Thyroid gland (tissue), 4 donors: ENCODE measurements at places on chromosomes 16 and 17. TPM values are rescaled to one million over a fixed set of nuclear protein-coding genes. Genes with fewer than 3 reads are reported as not detected.

DNA sequence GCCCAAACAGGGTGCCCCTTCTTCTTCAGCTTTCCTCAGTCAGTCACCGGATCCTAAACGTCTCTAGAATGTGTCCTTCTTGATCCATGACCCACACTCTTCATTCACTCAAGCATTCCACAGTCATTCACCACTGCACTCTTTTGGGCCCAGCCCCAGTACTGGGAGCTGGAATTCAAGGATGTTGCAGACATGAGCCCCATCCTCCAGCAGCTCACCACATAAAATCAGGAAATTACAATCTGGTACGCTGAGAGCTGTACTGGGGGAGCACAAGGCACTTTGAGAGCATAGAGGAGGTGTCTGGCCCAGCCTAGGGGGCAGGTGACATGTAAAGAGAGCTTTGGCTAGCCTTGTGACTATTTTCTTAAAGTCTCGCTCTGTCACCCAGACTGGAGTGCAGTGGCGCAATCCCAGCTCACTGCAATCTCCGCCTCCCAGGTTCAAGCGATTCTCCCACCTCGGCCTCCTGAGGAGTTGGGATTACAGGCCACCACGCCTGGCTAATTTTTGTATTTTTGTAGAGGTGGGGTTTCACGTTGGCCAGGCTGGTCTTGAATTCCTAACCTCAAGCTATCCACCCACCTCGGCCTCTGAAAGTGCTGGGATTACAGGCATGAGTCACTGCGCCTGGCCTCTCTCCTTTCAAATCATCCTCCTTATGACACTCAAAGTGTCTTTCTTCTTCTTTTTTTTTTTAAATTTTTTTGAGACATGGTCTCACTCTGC is 18.7 kb downstream of the CES4A start:
- H3K4me1 ChIP-seq, result no peaks in the 10 kb centered on the region
- no peaks in the 10 kb centered on the region for H3K27me3 ChIP-seq
- no peaks in the 10 kb centered on the region for H3K36me3 ChIP-seq
- peak; percentile 56 for DNase-seq

GRCh38 chr17:54982399-54982798 is 13.8 kb downstream of the STXBP4 start:
- H3K4me3 ChIP-seq, result no peak overlapping the region
- DNase-seq, result no peak
- H3K4me1 ChIP-seq, result no peaks in the 10 kb centered on the region
- no peaks in the 10 kb centered on the region for H3K36me3 ChIP-seq
- H3K27ac ChIP-seq, result no peak overlapping the region
- H3K27me3 ChIP-seq, result no peaks in the 10 kb centered on the region

- H3K4me3 ChIP-seq, result no peak overlapping the region
- H3K27me3 ChIP-seq, result no peaks in the 10 kb centered on the region
- H3K36me3 ChIP-seq, result no peaks in the 10 kb centered on the region
These were observed 5.8 kb upstream of the UTS2R start for GRCh38 chr17:82365606-82366295.

DNA sequence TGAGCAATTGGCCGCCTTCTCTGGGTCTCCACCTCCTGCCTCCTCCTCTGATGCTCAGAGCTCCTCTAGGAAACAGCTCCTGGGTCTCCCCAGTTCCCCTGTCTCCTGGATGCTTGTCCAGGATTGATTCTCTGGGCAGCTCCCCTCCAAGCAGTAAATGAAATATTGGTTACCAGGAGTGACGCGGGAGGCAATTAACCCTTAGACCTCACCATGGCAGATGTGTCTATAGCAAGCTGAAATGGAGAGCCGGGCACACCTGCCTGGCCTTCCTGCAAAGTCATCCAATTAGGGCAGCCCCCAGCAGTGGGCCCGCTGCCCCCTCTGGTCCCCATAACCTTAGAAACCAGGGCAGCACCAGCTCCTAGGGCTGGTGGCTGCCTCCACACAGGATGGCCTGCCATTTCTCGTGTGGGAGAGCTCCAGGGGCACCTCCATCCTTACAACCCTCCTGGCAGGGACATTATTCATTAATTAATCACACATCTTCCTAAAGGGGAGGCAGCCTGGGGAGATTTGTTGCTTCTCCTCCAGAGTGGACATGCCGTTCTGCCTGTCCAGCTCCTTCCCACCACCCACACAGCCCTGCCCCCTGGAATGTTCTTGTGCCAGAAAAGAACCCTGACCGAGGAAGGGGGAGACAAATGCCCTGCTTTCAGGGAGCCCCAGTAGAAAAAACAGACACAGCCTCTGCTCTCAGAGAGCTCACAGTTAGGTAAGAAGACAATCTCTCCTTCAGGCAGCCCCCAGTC is 8.3 kb upstream of the KIF18B start:
- H3K36me3 ChIP-seq, result no peaks in the 10 kb centered on the region
- H3K4me1 ChIP-seq, result peaks cover 2% of the 10 kb centered on the region
- H3K27me3 ChIP-seq, result no peaks in the 10 kb centered on the region
- DNase-seq, result no peak
- no peak overlapping the region for H3K27ac ChIP-seq

GRCh38 chr16:17414421-17414820 is 56.3 kb downstream of the XYLT1 start:
- H3K27me3 ChIP-seq, result no peaks in the 10 kb centered on the region
- H3K4me1 ChIP-seq, result peaks cover 8% of the 10 kb centered on the region
- no peak overlapping the region for H3K27ac ChIP-seq
- no peak overlapping the region for H3K4me3 ChIP-seq
- DNase-seq, result no peak

- H3K27ac ChIP-seq, result no peak overlapping the region
- no peak for DNase-seq
- H3K4me3 ChIP-seq, result no peak overlapping the region
- no peaks in the 10 kb centered on the region for H3K27me3 ChIP-seq
- H3K4me1 ChIP-seq, result no peaks in the 10 kb centered on the region
- no peaks in the 10 kb centered on the region for H3K36me3 ChIP-seq
These were observed 132.4 kb downstream of the PRKCB start for GRCh38 chr16:23968176-23968575.

DNA sequence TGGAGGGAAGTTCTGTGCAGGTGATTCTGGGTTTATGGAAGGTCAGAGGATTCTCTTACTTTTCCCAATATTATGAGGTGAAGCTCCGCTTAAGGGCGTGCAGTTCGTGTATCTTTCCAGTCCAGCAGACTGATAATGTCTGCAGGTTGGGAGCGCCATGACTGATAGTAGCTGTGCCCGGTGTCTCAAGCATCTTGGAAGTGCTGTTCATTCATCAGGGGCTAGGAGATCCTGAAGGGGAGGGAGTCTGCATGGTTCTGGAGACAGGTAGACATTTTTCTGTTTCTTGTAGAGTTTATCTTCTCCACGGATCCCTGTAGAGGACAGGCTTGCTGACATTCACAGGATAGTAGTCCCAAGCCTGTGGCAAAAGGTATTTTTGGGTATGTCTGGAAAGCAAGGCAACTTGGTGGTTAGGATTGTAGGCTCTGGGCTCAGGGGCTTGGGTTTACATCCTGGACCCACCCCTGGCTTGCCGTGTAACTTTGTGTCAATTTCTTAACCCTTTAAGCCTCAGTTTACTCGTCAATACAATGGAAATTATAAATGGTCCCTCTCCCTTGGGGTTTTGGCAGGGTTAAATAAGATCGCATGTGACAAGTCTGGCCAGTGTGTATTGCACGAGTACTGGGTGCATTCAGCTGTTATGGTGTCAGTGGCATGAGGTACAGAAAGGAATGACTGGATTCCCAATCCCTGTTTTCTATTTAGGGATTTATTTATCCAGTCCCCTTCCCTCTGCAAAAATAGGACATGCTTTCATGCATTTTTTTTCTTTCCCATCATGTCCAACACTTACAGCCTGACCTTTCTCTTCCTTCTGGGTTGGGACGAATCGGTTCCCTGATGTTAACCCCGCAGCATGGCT is 8.2 kb downstream of the HLF start:
- peaks cover 81% of the 10 kb centered on the region for H3K4me1 ChIP-seq
- H3K4me3 ChIP-seq, result no peak overlapping the region
- DNase-seq, result no peak
- H3K27ac ChIP-seq, result peak overlapping the region; percentile 87

DNA sequence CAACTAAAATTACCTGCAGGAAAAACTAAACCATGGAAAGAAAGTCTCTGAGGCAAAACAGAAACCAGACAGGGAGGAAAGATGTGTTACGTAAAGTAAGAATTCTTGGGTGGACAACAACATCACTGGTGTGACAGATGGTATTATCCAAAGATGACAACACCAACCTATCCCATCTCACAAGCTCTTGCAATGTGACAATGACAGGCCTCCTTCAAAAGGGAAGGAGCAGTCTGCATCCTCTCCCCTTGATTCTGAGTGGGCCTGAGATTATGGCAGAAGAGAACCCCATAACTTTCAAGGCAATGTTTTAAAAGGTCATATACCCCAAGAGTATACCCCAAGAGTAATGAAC is 17.6 kb upstream of the KDM8 start:
- H3K36me3 ChIP-seq, result no peaks in the 10 kb centered on the region
- no peak for DNase-seq
- H3K4me3 ChIP-seq, result no peak overlapping the region
- H3K27me3 ChIP-seq, result no peaks in the 10 kb centered on the region

- H3K27me3 ChIP-seq, result no peaks in the 10 kb centered on the region
- DNase-seq, result no peak
- H3K4me1 ChIP-seq, result no peaks in the 10 kb centered on the region
- no peak overlapping the region for H3K4me3 ChIP-seq
- H3K36me3 ChIP-seq, result no peaks in the 10 kb centered on the region
- H3K27ac ChIP-seq, result no peak overlapping the region
These were observed 27.7 kb upstream of the CRHR1 start for GRCh38 chr17:45756266-45756991.

GRCh38 chr16:79601931-79602627 is 1.5 kb upstream of the MAF start:
- H3K4me3 ChIP-seq, result no peak overlapping the region
- no peaks in the 10 kb centered on the region for H3K27me3 ChIP-seq
- no peaks in the 10 kb centered on the region for H3K36me3 ChIP-seq
- no peaks in the 10 kb centered on the region for H3K4me1 ChIP-seq
- DNase-seq, result peak; percentile 89

DNA sequence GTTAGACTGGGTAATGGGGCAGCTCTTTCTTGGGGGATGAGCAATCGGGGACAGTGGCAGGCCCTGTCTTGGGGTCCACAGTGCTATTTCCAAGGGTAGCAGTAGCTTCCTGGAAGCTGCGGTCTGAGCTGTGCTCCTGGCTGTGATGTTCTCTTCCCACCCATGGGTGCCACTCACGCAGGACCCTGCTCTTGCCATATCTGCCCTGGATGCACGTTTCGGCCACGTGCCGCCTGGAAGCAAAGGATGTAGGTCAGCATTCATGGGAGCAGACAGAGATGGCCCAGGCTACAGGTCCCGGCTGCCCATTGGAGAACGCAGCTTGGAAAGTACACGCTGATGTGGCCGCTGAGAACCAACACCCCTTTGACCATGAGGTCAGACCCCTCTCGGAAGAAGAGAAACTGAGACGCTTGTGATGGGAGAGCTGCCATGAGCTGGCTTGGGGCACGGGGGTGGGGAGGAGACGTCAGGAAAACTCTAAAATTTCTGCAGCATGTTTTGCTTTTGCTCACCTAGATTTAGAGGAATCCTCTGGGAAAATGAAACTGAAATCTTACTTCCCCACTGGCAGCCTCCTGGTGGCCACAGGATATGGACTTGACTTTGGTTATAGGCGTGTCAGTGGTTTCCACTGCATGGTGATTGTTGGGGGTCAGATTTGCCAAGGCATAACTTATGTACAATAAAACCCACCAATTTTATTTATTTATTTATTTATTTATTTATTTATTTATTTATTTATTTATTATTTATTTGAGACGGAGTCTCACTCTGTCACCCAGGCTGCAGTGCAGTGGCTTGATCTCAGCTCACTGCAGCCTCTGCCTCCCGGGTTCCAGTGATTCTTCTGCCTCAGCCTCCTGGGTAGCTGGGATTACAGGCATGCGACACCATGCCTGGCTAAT is 36.2 kb upstream of the IRF8 start:
- H3K4me3 ChIP-seq, result no peak overlapping the region
- H3K36me3 ChIP-seq, result no peaks in the 10 kb centered on the region
- no peaks in the 10 kb centered on the region for H3K27me3 ChIP-seq

- no peaks in the 10 kb centered on the region for H3K4me1 ChIP-seq
- no peaks in the 10 kb centered on the region for H3K27me3 ChIP-seq
- H3K36me3 ChIP-seq, result no peaks in the 10 kb centered on the region
- no peak for DNase-seq
- no peak overlapping the region for H3K27ac ChIP-seq
- no peak overlapping the region for H3K4me3 ChIP-seq
These were observed 1317.7 kb downstream of the CDH11 start for GRCh38 chr16:63804126-63804525.

- H3K4me3 ChIP-seq, result no peak overlapping the region
- no peak for DNase-seq
- no peak overlapping the region for H3K27ac ChIP-seq
- no peaks in the 10 kb centered on the region for H3K27me3 ChIP-seq
These were observed 22.4 kb upstream of the PNPO start for GRCh38 chr17:47918991-47919390.

GRCh38 chr16:1474082-1474795 is 589 bp downstream of the CLCN7 start:
- H3K4me1 ChIP-seq, result peaks cover 27% of the 10 kb centered on the region
- H3K27ac ChIP-seq, result peak overlapping the region; percentile 88
- H3K4me3 ChIP-seq, result peak overlapping the region; percentile 72

DNA sequence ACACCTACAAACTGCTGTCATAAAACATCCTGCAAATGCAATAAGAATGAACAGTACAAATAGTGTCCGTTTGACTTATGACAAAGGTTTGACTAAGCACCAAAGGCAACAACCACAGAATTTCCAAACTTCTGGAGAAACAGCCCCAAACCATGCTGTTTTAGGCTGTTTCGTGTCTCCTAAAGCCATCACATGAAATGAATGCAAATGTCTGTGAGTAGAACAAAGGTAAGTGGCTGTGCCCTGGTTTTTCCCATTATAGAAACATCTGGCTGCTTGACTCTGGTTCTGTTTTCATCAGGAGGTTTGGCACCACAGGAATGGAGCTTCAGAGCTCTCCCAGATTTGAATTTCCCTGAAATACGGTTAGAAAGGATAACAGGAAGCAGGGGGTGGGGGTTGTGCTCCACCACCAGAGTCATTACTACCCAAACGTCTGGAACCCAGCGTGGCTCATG is 4.6 kb upstream of the EMP2 start:
- no peak overlapping the region for H3K27ac ChIP-seq
- H3K36me3 ChIP-seq, result no peaks in the 10 kb centered on the region
- peaks cover 8% of the 10 kb centered on the region for H3K4me1 ChIP-seq

- H3K36me3 ChIP-seq, result peaks cover 2% of the 10 kb centered on the region
- no peak for DNase-seq
- peaks cover 8% of the 10 kb centered on the region for H3K4me1 ChIP-seq
- no peaks in the 10 kb centered on the region for H3K27me3 ChIP-seq
These were observed 6.2 kb downstream of the PSMD12 start for GRCh38 chr17:67359960-67360791.

- no peak overlapping the region for H3K27ac ChIP-seq
- peaks cover 6% of the 10 kb centered on the region for H3K4me1 ChIP-seq
- no peaks in the 10 kb centered on the region for H3K27me3 ChIP-seq
- no peak overlapping the region for H3K4me3 ChIP-seq
- DNase-seq, result peak; percentile 15
- H3K36me3 ChIP-seq, result no peaks in the 10 kb centered on the region
These were observed 122.7 kb upstream of the ZFHX3 start for GRCh38 chr16:73170612-73171038.

- H3K27ac ChIP-seq, result no peak overlapping the region
- no peak for DNase-seq
- no peaks in the 10 kb centered on the region for H3K27me3 ChIP-seq
- no peaks in the 10 kb centered on the region for H3K36me3 ChIP-seq
- H3K4me1 ChIP-seq, result peaks cover 7% of the 10 kb centered on the region
These were observed 64.3 kb downstream of the IGF2BP1 start for GRCh38 chr17:49061524-49061943.

Gene NPB
- total RNA-seq, result 0.33 TPM

Gene OR2C1
- total RNA-seq, result 0.68 TPM

Gene CCR7
- 0.93 TPM for total RNA-seq

Gene TNFRSF13B
- not detected for total RNA-seq

Gene MAP2K6
- total RNA-seq, result 4.0 TPM

Gene ACTG1
- total RNA-seq, result 1,168 TPM
